AG04449 (cell line): ENCODE measurements at places on chromosomes 7 and 10.

- DNase-seq = no peak
Observed at GRCh38 chr7:128162666-128163065, 78.4 kb upstream of the LEP start.

- DNase-seq = no peak
Observed at GRCh38 chr7:2983586-2983985, 60.1 kb downstream of the CARD11 start.

GRCh38 chr10:3427950-3428354, 255.4 kb upstream of the PITRM1 start:
- no peak for DNase-seq

DNA sequence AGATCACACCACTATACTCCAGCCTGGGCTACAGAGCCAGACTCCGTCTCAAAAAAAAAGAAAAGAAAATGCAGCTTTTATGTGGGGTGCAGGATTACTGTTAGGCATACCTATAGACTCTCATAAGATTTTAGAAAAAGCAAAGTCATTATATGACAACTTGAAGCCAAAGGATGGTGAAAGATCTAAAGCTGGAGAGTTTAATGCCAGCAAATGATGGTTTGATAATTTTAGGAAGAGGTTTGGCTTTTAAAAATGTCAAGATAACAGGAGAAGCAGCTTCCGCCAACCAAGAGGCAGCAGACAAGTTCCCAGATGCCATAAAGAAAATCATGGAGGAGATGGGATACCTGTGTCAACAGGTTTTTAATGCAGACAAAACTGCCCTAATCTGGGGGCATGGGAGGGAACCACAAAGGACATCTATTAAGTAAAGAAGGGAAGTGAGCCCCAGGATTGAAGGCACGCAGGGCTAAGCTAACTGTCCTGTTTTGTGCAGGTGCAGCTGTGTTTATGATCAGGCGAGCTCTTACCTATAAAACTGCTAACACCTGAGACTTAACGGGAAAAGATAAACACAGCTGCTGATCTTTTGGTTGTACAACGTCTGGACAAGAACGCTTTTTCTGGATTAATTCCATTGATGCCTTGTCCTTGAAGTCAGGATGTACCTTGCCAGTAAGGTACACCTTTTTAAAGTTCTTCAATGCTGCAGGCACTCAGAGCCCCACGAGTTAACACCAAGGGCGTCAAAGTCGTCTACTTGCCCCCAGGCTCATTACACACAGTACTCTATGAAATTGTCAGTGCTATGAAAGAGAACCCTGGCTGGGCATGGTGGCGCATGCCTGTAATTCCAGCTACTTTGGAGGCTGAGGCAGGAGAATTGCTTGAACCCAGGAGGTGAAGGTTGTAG, 10.5 kb upstream of the ANKRD61 start:
- DNase-seq = no peak

DNA sequence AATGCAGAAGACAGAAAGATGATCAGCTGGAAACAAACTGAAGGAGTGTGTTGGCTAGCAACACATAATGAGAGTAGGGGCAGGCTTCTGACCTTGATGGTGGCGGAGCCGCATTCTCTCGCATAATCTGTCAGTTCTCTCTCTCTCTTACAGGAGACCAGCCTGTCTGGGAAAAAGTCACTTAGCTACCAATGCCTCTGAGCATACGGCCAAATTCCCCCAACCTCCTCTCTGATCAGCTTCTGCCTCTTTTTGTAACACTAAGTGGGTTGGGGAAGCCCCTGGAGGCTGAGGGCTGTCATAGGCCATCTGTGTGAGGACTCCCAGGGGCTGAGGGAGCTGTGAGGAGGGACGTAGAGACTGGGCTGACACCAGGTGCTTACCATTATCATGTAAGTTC, 104.6 kb downstream of the HIPK2 start:
- no peak for DNase-seq
